ENCODE measurements at places on chromosomes 12 and 14.

GRCh38 chr12:19683178-19683927 lies 244.1 kb downstream of the AEBP2 start:
- no peak for DNase-seq

DNA sequence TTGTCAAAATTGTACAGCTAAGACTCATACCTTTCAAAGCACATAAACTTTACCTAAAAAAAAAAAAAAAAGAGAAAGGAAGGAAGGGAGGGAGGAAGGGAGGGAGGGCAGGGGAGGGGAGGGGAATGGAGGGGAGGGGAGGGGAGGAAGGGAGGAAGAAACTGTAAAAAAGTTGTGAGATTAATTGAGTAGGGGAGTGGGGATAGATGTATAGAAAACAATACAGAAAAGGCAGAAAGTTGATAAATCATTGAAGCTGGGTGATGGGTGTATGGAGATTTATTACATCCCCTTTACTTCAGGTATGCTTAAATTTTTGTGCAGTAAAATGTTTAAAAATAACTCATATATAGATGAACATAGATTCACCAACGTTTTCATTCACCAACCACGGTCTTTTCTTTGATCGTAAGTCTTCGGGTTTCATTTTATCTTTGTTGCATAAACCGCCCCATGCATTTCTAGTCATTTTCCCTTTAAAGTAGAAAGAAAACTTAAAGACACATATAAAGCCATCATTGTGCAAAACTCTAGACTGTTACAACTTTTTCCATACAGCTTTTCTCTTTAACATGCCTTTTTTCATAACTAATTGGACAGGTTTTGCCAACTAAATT lies 191.2 kb upstream of the KRR1 start:
- no peak for DNase-seq

DNA sequence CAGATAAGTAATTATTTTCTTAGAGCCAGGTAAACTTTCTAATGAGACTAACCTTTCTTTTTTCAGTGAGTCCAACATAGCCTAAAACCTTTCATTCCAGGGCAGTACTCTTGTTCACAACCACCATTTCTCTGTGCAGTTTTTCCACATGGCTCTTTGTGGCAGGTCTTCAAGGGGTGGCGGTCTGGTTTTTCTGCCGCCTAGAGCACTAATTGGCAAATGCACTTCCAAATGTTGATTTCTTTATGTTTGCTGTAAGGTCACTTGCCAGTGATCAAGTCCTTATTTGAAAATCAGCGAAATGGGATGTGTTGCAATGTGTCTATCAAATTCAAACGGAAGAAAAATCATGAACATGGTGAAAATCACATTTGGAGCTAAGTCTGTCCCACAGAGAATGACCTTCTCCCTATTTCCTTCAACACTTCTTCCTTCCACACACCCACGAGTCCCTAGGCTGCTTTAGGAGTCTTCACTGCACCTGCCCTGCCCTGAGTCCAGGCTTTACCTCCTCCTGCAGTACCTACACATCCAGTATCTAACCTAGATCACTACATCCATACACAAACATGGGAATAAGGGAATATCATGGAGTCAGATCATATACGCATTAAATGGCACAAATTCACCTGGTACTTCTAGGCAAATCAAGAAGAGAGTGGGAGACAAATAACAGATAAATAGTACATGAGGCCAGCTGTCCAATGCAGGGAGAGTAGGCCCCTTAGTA lies 1.9 kb downstream of the SRGAP1 start:
- no peak for DNase-seq

DNA sequence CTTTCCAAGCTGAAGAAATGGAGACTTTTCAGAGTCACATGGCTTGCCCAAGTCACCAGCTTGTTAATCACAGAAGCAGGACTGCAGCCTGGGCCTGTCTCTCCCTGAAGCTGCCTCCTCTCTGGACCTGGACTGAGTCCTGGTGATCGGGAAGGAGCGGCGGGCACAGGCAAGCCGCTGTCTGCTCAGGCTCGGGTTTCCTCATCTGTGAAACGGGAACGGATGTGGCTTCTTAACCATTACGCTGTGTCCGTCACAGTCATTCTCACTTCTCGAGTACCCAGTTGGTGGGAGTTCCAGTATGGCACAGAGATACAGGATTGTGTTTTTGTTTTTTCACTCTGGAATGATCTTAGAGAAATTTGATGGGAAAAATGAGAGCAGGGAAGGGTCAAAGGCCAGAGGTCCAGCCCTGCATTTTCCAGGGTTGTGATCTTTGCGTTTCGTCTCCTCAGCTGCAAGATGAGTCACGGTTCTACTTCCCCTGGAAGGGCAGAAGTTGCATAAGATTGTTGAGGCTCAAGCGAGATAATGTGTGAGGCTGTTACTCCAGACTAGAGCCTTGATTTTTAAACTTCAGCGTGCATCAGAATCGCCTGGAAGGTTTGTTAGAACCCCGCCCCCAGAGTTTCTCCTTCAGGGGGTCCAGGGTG lies 7.6 kb upstream of the LRTM2 start:
- DNase-seq = no peak

DNA sequence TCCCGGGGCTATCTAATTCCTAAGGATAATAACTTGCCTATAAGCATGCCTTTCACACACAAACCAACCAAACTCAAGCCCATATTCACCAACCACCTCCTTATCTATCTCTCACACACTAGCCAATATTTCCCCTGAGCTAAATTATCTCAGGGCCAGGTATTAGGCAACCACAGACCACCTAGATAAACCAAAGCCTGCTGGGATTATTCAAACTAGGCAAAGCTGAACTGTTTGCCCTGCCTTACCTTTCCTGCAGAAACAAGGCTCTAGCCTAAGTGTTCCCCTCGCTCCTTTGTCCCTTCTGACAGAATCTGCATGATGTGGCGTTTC lies 114.7 kb upstream of the EEA1 start:
- DNase-seq = no peak

DNA sequence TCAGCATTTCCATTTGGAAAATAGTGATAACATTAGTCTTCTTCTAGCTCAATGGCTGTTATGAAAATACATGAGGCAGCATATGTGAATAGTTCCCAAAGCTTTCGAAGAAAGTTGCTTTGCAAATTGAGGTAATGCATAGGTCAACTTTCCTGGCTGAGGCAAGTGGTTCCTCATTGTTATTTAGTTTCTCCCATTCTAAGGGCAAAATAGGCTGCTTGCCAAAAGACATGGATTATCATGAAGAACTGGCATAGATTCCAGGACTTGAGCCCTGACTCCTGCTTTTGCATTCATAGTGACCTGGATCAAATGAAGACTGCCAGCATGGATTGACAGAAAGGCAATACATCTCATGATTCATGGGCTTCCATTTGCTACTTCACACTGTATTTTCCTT lies 35.7 kb downstream of the LRFN5 start:
- DNase-seq = no peak

GRCh38 chr12:50635364-50635763 lies 128.5 kb upstream of the ATF1 start:
- no peak for DNase-seq

DNA sequence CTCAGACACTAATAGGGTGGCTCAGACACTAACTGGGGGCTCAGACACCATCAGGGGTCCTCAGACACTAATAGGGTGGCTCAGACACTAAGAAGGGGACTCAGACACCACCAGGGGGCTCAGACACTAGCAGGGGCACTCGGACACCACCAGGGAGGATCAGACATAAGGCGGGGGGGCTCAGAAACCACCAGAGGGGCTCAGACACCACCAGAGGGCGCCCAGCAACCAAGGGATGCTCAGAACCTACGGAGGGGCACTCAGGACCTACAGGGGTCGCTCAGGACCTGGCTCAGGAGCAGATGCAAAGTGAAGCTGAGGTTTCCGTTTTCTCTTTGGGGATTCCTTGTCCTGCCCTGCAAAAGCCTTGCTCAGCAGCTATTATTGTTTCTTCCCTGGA lies 448.5 kb downstream of the TMEM121 start:
- DNase-seq = peak; percentile 54

DNA sequence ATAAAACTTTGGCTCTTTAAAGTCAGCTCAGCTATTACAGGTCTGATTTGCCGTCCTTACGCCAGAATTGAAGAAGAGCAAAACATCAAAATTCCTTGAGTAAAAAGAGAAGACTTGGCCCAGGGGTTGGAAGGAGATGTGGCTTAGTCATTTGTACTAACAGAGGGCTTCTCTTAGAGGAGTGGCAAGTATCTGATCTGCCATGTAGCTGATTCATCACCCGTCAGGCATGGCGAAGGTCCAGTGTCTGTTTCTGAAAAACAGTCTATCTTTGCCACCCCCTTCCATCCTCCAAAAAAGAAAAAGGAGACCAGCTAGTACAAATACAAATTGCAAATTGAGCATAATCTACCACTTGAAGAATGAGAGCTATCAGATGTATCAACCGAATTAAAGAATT lies 91.9 kb downstream of the RAD52 start:
- no peak for DNase-seq

GRCh38 chr12:112555621-112556233 lies 137.0 kb downstream of the PTPN11 start:
- DNase-seq = no peak

GRCh38 chr12:108629151-108629550 lies 4.5 kb downstream of the SELPLG start:
- DNase-seq = no peak

- no peak for DNase-seq
Measured at GRCh38 chr14:51367600-51367931, 127.5 kb downstream of the TMX1 start.

DNA sequence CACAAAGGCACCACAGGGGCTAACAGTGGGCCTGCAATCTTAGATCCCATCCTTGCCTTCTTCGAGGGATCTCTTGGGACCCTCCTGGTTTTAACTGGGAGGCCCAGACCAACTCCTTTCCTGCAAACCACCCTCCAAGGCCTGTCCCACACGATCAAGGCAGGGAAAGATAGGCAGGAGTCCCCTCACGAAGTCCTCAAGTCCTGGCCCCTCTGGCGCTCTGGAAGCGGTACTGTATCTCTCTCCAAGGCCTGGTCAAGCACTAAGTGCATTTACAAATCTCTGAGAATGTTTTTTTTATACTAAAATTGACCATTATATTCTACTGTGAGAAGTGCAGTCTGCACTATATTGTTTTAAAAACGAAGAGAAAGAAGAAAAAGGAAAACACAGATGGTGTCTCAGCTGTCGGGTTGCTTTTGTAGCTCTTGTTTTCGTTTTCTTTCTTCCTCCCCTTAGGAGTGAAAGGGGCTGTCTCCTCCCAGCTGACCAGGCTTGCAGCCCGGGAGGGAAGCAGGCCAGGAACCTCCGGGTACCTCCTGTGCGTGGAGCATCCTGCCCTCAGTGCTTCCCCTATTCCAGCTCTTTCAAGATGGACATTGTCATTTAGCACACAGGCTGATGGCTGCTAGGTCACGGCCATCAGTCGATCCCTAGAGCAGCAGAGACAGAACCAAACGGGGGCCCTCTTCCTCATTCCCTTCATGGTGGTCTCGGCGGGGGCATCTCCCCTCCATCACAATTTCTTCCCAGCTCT lies 56.7 kb downstream of the FAM222A start:
- no peak for DNase-seq

DNA sequence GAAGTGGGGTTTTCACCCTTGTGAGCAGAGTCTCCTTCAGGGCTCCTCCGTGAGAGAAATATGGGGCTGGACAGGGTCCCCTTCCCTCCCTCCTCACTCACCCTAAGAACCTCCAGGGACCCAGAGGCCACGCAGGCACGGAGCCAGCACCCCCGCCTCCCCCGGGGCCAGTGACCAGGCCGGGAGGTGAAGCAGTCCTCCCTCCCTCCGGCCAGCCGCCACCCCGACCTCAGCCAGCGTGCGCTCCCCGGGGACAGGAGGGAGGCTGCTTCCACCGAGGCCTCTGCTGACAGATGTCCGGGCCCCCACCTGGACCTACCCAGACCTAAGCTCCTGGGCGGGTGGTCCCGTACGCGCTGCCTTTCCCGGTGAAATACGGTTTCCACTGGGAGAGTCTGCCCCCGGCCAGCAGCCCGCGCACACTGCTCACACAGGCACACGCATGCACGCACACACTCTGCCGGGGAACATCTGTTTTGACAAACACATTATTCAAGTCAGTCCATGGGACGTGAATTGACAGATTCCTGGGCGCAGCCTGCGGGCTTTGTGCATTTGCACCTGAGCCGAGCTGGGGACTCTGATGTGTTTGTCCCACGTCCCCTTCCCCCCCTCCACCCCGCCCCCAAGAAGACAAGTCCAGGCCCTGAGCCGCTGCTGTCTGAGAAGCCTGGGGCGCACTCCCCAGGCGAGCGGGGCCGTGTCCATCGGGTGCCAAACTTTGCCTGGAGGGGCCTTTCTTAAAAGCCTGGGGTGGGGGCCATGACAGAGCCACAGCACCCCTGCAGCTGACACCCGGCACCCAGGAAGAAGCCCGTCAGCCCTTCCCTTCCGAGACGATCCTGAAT lies 725 bp downstream of the RIMBP2 start:
- DNase-seq = no peak

- peak; percentile 75 for DNase-seq
Measured at GRCh38 chr12:108856428-108857157, 790 bp downstream of the SSH1 start.

DNA sequence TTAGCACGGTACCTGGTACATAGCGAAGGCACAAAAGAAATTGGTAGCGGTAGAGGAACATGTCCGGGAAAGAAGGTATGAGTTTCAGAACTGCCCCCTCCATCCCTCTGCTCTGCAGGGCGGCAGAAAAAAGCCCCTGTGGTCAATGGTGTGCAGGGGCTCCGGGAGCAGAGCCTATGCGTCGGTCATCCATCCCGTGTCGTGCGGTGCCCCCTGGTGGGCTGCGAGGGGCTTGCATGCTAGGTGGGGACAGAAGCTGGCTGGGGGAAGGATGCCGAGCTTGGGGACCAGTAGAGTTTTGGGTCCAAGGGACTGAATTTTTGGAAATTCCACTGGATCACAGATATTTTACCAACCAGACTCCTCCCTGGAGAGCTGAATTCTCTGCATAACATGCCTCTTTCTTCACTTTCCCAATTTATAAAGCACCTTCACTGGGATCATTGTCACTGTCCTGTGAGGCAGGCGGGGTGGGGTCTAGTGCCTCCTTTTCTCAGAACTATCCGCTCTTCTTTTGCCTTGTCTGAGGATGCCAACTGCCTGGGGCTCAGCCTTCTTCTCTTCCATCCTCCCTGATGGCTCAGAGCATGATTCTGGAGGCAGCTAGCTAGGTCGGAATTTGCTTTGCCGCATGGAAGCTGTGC lies 148.7 kb downstream of the SMOC1 start:
- peak; percentile 29 for DNase-seq

- DNase-seq = no peak
Measured at GRCh38 chr12:55636116-55636655, 506 bp upstream of the OR10P1 start.

- no peak for DNase-seq
Measured at GRCh38 chr14:97506626-97507025, 709.4 kb downstream of the VRK1 start.

DNA sequence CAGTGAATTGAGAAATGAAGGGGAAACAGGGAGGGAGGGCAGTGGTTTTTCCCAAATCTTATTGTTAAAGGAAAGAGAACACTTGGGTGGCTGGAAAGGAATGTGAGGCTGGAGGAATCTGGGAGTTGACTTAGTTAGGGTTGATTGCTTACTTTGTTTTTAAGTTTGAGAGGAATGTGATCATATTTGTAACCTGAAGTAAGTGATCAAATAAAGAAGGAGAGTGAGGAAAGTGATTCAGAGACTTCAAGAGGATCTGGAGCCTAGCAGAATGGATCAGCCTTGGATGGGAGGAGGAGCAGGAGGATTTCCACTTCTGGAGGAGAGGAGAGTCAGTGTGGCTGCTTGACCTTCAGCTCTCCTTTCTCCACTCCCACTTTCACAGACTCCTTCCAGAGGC lies 6.0 kb upstream of the LRP6 start:
- no peak for DNase-seq

GRCh38 chr12:6084969-6085450 lies 39.5 kb downstream of the VWF start:
- DNase-seq = no peak

Measured in stimulated activated naive CD4-positive, alpha-beta T cell treated with Interleukin-2 at 50 U/mL for 16 hours (primary cell).